WTC11 (cell line): ENCODE measurements at places on chromosomes 3 and 15. TPM values are rescaled to one million over a fixed set of nuclear protein-coding genes. Genes with fewer than 3 reads are reported as not detected.

- no peak for DNase-seq
Observed at GRCh38 chr3:50687127-50687751, 12.5 kb downstream of the DOCK3 start.

- DNase-seq: no peak
Observed at GRCh38 chr3:135851201-135852081, 114.1 kb upstream of the PPP2R3A start.

DNA sequence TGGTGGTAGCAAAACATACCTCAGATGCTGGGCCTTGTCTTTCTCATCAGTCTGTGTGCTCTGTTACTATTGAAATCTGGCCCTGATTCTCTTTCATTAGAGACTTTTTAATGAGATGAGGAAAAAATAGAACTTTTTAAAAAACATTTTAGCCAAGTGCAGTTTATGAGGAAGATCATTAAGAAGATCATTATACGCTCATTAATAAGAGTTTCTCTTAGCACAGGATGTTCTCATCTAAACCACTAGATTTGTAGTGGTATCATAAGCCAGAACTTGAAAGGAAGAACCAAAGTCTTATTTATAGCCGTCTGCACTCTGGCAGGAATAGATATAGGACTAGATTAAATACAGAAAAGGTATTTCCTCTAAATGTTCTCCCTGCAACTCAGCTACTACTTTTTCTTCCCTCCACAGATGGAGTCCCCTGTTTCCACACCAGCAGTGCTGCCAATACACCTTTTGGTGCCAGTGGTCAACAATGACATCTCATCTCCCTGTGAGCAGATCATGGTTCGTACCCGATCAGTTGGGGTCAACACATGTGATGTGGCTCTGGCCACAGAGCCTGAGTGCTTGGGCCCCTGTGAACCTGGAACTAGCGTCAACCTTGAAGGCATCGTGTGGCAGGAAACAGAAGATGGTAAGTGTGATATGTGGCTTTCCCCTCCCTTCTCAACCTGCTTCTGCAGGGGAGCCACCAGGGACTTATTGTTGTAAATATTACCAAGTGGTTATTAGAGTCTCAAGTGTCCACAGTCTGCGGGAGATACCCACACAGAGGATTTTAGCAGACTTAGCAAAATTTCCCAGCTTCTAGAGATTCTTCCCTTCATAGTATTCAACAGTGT lies 152.8 kb downstream of the RBPMS2 start:
- no peak for DNase-seq

DNA sequence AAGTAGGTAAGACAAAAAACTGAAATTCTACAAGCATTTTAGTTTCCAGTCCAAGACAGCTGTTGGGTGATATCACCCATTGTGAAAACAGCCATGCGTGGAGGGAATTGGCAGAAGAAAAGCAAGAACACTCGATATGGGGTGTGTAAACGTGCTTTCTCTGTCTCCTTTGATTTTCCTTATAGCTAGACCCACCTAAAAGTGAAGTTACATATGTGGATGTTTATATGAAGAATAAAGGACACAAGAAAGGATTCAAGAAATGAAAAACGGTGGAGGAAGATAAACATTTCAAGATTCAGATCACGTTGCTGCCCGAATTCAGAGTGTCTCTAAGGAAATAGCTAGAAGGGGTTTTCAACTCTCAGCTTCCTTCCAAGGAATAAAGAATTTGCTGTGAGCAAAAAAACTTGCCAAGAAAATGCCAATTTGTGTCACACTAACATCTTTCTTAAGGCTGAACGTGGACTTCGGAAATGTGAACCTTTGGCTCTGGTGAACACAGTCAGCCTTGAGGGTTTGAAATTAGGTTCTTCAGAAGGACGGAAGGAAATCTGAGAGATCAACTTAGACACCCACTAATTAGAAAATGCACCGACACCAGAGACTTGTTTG lies 269.0 kb upstream of the ADAMTS9 start:
- DNase-seq: no peak

Gene EXD1
- total RNA-seq: 0.26 to 0.44 TPM (median 0.37 TPM) in 3 replicates

- no peak for DNase-seq
Observed at GRCh38 chr3:151219056-151219455, 16.0 kb upstream of the GPR171 start.

Gene LTK
- 0.27 to 0.66 TPM (median 0.53 TPM) in 3 replicates for total RNA-seq

Gene SOX2
- 189 to 245 TPM (median 239 TPM) in 3 replicates for total RNA-seq

DNA sequence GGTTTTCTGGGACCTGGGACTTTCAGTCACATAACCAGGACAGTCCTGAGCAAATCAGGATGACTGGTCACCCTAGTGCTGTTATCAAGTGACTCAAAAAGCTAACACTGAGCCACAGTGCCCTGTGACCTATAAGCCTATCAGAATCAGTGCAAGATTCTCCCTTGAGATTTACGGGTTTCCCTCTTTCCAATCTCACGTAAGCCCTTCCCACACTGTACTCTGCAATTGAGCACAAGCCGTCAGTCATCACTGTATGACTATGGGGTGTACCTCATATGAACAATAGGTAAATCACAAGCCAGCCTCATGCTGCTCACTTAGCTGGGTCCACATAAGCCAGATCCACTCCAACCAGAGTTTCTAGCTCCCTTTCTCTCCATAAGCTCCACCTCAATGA lies 21.0 kb upstream of the CLDN18 start:
- no peak for DNase-seq

Gene SCAMP5
- 65.7 to 70.1 TPM (median 67.0 TPM) in 3 replicates for total RNA-seq

DNA sequence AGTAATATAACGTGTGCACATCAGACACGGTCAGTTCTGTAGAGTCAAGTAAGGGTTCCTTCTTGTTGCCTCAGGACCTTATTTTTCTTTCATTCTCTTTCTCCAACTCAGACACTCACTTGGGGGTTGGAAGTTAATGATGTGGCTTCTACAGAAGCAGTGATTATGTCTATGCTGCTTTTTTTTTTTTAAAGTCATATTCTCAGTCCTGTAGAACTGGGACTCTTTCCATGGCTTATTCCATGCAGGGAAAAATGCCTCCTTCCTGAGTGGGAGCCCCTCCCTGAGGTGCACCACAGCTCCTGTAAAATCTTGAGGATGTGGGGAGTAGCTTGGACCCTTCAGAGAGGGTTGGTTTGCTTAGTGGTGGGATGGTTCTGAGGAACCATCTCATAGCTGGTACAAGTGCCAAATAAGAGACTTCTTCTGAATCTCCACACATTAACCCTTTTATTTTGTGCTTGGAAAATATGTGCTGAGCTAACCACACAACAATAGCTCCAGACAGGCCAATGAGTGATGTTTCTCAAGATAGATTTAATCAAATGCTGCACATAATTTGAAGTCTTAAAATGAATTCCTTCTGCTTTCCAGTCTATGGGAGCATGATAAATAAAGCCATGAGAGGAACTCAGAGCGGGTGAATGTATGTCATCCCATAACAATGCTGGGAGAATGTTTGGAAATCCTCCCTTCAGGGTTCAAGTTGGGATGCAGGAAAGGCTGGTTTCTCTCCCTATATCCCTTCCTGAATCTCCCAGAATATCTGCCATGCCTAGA lies 23.3 kb upstream of the FSTL1 start:
- DNase-seq: no peak

GRCh38 chr3:28564211-28564610 lies 215.6 kb upstream of the AZI2 start:
- no peak for DNase-seq

Gene TUBGCP4
- total RNA-seq: 22.5 to 28.5 TPM (median 25.4 TPM) in 3 replicates

GRCh38 chr3:153752405-153753027 lies 368.7 kb upstream of the ARHGEF26 start:
- DNase-seq: no peak
